GM13977 (cell line): ENCODE measurements at places on chromosomes 6 and 20.

DNA sequence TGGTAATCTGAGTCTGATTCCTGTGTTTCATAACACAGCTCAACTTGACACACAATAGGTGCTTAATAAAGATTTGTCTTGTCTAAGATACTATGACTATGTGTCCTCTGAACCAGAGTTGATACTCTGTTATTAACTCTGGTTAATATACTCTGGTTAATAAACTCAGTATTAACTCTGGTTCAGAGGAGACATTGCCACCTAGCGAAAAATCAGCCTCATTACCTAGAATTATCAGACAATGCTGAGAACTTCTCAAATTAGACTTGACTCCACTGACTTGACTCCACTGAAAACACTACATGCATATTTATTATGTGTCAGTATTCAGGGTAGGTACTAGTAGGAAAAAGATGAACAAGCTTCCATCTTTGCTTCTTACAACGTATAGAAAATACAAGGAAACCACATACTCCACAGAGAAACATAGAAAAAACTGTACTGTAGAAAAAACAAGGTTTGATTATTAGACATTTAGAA, 73.9 kb downstream of the AHI1 start:
- DNase-seq, result peak; percentile 34

- no peak for DNase-seq
These were observed 64.8 kb upstream of the TMEM30A start for GRCh38 chr6:75349262-75349984.

GRCh38 chr20:14845199-14846160, 508.1 kb upstream of the FLRT3 start:
- DNase-seq, result no peak

DNA sequence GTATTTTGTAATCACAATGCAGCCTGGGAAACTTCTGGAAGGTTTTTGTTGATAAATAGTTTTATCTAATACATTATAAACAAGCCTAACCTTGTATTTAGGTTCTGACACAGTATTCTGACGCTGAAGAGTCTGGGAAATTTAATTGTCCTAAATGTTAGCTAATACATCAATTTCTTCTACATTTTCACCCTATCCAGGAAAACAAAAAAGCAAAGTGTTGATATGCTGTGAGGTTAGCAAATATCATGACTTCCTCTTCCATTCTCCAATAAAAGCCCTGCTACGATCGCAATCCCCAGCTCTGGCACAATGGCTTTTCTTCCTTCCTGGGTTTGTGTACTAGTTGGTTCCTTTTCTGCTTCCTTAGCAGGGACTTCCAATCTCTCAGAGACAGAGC, at the start of gene C6orf58:
TSS of gene C6orf58 (plus strand) at position 301 of the 400 bp plus-strand sequence. CDS start at position 313, 12 bp downstream.
- DNase-seq, result no peak

GRCh38 chr6:2891768-2892170, 11.3 kb downstream of the SERPINB9 start:
- peak; percentile 59 for DNase-seq

DNA sequence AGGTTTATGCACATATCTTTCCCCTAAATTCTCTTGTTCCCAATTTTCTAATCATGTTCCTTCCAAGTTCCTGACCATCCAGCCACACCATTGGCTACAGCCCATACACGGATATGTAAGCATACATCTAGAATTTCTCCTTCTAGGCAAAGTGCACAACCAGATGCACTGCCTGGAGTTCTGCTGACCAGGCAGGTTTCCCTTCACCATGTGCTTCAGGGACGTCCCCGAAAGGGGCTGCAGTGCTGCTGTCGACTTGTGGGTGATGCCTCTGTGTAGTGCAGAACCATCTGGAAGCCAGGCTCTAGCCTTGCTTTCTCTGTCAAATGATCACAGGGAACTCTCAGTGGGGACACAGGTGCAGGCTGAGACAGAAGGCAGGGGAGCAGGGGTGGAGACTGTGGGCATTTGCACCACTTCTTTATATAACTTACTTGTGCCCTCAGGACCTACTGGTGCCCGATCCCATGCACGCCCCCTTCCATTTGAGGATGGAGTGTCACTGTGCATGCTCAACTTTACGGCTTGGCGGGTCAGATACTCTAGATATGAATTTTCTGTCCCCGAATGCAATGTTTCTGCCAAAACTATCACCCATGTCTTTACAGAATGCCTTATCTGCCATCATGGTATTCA, 37.5 kb upstream of the SMOC2 start:
- no peak for DNase-seq

- no peak for DNase-seq
These were observed 167.5 kb upstream of the PMEPA1 start for GRCh38 chr20:57877131-57877824.

DNA sequence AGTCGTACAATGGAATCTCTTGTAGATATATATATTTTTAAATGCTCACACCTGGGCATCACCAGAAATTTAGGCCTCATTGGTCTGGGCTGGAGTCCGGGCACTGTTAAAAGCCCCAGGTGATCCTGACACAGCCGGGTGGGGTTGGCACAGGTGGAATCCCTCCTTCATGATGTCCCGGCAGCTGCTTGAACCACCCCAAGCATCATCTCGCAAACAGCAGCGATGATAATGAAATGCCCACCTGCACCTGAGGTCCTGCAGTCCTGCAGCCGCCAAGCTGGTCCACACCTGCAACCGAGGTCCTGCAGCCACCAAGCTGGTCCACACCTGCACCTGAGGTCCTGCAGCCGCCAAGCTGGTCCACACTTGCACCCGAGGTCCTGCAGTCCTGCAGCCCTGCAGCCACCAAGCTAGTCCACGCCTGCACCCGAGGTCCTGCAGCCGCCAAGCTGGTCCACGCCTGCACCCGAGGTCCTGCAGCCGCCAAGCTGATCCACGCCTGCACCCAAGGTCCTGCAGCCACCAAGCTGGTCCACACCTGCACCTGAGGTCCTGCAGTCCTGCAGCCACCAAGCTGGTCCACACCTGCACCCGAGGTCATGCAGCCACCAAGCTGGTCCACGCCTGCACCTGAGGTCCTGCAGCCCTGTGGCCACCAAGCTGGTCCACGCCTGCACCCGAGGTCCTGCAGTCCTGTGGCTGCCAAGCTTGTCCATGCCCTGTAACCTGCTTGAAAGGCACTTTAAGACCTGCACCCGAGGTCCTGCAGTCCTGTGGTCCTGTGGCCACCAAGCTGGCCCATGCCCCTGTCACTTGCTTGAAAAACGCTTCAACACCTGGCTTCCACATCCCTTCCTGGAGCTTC, 261.2 kb downstream of the DLL1 start:
- DNase-seq, result no peak

DNA sequence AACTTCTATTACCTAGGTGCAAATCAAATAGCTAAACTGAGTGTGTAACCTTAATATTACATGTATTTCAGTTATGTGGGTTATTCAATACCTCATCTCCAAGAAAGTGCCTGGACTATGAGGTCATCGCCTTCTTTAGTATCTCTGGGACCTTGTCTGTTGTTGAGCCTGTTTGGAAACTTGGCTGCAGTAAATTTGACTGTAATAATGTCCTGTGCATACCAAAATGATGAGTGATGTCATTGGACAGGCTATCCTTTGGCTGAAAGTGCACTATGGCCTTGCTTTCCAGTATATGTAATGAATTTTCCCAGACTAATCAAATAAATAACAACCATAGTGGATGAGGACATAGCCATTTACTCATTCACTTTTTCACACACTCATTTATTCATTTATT, 455.1 kb downstream of the ADGRB3 start:
- no peak for DNase-seq

- no peak for DNase-seq
These were observed 42.5 kb upstream of the CD83 start for GRCh38 chr6:14075095-14075503.

DNA sequence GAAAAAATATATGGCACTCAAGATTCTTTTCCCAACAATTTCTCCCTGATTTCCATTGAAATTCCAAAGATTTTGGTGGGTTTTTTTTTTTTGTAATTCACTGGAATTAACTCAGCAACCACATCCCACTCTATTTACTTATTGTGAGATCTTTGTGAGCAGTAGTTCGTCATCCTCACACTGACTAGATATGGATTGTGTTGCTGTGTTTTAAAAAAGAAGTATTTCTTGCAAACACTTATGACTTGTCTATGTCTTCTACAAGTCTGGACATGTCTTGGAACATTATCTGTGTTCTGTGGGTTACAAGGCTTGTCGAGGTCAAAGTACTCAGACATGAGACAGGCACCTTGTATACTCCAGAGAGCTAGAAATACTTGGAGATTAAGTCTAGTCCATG, 7.3 kb upstream of the TENT5A start:
- DNase-seq, result no peak

- no peak for DNase-seq
These were observed 166.9 kb upstream of the MCHR2 start for GRCh38 chr6:100160930-100161329.

DNA sequence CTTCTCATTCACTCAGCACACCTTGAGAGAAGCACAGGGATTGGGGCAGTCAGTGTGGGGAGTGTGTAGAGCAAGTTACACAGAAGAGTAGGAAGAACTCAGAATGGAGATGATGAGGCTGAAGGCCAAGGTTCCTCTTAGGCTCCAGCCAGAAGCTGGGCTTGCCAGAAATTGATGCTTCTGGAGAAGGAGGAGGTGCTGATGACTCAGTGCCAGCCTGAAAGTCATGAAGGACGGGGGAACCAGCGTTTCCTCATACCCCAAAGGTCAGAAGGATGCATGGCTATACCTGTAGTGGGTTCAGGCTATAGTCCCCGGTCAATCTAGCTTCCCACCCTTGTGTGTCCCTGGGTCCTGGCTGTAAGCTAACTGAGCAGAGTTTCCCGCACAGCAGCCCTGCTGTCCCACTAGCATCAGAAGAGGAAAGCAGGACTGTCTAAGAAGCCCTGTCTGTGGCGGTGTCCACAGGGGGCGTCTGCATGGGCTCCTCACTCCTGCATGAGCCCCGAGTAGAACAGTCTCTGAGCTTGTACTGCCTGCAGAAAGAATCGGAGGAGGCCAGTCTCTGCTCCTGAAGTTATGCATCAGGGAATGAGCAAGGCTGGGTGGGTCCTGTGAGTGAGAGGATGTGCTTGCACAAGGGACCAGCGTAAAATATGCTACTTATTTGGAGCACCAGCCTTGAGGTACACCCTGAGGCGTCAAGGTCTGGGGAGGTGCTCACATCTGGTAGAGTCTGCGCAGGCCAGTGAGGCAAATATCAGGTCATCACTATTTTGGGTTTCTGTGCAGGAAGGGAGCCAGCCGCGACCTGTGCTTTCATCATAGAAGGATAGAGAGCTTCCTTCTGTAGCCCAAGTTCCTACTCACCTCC, 148.5 kb downstream of the MRPL14 start:
- DNase-seq, result no peak

- no peak for DNase-seq
These were observed 20.8 kb downstream of the CYP24A1 start for GRCh38 chr20:54153041-54153327.

DNA sequence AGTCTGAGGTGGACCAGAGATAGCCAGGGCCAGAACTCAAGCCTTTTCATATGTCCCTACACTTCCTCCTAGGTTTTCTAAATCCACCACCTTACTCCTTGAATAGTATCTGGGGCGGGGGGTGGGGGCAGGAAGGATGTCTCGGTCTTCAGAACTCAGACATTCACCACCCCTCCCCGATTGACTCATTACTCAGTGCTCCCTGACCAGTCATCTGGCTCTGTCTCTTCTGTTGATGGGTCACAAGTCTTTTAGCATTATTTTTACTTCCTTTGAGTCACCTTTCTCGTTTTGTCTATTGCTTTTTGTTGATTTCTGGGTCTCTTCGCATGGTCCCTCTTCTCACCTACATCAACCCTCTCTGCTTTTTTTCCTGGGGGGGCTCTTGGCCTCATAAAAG, 23.3 kb downstream of the NOX3 start:
- DNase-seq, result no peak

DNA sequence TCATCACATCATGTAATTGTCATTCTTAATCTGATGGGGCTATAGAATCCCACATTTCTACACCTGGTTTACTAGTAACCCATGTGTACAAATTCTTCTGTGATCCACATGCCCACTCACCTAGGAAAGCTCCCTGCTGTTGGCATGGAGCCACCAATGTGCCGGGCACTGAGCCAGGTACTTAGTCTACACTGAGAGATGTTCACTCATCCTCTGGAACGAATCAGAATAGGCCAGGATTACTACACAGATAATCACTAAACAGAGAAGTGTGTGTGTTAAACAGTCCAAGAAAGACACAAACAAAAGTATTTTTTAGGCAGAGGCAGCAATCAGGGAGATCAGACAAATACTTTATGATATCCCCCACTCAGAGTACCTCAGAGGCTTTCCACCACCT, 193.2 kb upstream of the VGLL2 start:
- no peak for DNase-seq

GRCh38 chr6:74976701-74977100, 229.2 kb downstream of the COL12A1 start:
- no peak for DNase-seq

DNA sequence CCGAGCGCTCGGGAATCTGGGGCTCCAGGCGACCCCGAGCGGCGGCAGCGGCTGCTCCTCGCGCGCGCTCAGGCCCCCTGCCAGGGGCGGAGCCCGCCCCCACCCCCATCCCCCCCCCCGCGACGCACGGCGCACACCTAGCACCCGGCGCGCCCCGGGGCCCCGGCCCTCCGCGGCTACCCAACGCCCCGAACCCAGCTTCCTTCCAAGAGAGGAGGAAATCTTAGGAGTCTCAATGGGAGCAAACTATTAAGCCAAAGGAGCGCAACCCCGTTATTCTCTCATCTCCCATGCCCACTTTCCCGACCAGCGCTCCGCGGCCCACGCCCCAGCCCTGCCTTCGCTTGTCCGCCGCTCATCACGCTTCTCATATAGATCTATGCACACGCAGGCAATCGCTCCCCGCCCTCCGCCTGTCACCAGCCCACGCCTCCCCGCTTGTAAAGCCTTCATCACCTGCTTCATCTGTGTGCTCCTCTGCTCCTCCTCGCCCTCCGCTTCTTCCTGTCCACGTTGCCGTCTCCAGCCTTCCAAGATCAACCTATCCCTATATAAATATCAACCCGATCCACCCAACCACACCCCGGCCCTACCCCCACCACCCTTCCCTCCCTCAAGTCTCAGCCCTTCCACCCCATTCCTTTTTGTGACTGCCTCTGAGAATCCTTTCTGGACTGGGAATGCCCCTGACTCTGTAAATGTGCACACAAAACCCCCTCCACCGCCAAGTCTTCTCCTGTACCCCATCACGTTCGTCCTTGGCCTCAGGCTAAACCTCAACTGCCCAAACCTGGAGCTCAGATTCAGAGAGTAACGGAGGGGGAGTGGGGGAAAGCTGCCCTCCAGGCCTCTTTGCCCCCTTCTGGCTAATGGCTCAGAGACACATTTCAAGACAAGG, at the start of gene DLK2:
TSS of gene DLK2 (minus strand) at position 18 of the 898 bp plus-strand sequence. CDS start 723 bp downstream, outside the sequence.
- no peak for DNase-seq

DNA sequence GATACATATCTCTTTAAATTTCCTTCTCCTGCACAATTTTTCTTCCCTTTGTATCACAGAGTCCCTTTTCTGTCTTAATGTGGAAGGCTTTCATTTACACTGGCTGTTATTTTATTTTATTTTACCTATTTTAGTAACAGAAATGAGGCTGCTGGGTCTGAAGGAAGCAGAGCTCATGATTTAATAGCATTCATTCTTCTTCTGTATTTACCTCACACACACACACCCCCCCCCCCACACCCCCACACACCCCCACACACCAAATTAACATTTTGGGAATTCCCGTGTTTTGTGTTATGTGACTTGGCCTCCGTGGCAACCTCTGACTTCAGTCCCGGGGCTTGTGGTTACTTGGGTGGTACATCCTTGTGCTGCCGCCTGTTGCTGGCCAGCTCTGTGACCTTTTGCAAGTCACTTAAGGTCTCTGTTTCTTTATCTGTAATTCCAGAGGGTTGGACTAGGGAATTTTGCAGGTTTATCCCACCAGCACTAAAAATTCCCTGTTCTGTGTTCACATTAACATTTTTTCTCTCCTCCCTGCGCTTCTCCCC, 108.8 kb downstream of the TIAM2 start:
- no peak for DNase-seq

- DNase-seq, result no peak
These were observed 556 bp upstream of the YWHAB start for GRCh38 chr20:44884907-44885391.
